ENCODE measurements at places on chromosomes 12 and 14. TPM values are rescaled to one million over a fixed set of nuclear protein-coding genes. Genes with fewer than 3 reads are reported as not detected.
A peak's percentile ranks its signal among the peaks of the same experiment; 100 is the strongest.

The RNASE1 gene
- total RNA-seq: 766 TPM

The HSPA2 gene
- 334 TPM for total RNA-seq

The C1QL4 gene
- total RNA-seq: not detected

The AGAP2 gene
- total RNA-seq: 11.2 TPM

The ACOT6 gene
- not detected for total RNA-seq

The POU6F1 gene
- 27.2 TPM for total RNA-seq

- H3K4me3 ChIP-seq: no peak overlapping the region
- H3K27me3 ChIP-seq: no peaks in the 10 kb centered on the region
- H3K36me3 ChIP-seq: no peaks in the 10 kb centered on the region
- H3K4me1 ChIP-seq: no peaks in the 10 kb centered on the region
- no peak overlapping the region for H3K27ac ChIP-seq
Observed at GRCh38 chr12:121560392-121561008, 20.3 kb downstream of the KDM2B start.

- H3K27me3 ChIP-seq: no peaks in the 10 kb centered on the region
- H3K4me1 ChIP-seq: no peaks in the 10 kb centered on the region
- H3K27ac ChIP-seq: no peak overlapping the region
- no peaks in the 10 kb centered on the region for H3K36me3 ChIP-seq
Observed at GRCh38 chr12:103012884-103013283, 55.4 kb downstream of the ASCL1 start.

GRCh38 chr12:14057895-14058294 is 76.5 kb upstream of the GRIN2B start:
- H3K4me3 ChIP-seq: no peak overlapping the region
- no peaks in the 10 kb centered on the region for H3K4me1 ChIP-seq
- no peak for DNase-seq
- no peaks in the 10 kb centered on the region for H3K36me3 ChIP-seq
- no peaks in the 10 kb centered on the region for H3K27me3 ChIP-seq

DNA sequence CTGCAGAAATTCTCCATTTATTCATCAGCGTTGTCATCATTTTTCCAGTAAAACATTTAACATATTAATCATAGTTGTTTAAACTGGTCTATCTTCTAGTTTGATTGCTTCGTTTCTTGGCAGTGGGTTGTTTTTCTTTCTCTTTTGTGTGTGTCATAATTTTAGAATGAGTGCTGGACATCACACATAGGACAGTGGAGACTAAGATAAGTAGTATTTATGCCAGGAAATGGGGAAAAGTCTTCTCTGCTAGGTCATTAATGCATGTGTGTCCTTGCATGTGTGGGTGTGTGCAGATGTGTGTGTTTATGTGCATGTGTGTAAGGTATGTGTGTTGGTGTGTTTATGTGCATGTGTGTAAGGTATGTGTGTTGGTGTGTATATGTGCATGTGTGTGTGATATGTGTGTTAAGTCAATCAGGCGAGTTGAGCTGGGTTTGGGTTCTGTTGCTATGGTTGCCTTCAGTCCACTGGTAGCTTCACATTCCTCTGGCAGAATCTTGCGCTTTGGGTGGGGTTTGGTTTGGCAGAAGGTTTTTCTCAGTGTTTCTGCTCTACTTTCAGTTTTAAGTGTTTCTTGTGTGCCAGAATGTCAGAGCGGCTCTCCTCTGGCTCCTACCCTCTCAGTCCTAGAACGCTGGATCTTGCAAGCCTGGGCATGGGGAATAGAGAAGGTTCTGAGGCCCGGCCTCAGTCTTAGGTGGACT is 7.8 kb upstream of the ADGRD1 start:
- H3K27ac ChIP-seq: peak overlapping the region; percentile 45
- H3K36me3 ChIP-seq: no peaks in the 10 kb centered on the region
- no peak overlapping the region for H3K4me3 ChIP-seq
- DNase-seq: no peak

DNA sequence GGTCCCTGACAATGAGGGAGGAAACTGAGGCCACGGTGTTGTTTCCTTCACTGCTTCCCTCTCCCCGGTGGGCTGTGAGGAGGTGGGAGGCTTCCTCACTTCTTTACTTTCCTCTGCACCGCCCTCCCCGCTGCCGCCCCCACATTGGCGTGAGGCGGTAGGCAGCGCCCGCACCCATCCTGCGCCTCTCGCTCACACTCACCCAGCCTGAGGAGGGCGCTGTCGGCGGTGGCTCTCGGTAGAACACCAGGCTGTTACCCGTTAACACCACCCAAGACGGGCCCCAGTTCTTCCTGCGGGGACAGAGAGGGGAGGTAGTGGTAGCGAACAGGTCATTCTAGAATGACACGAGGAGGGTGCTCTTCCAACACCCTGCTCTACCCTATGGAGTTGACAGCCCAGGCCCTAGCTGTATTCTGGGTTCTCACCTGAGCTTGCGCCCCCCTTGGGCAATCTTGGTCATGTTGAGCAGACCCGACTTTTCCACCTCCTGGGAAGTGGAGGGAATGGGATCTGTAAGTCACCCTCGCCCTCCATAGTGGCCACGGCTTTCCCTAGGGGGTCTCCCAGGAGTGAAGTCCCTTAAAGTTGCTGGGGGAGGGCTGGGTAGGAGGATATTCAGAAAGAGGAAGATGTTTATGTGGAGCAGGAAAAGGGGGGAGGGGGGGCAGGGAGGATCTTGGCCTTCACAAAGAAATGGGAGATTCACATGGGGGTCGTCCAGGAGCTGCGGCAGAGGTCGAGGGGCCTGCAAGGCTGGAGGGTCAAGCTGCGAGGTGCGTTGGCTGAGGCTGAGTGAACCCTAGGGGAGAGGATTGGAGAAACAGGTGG is 3.3 kb downstream of the ARHGAP9 start:
- no peak overlapping the region for H3K27ac ChIP-seq
- H3K27me3 ChIP-seq: no peaks in the 10 kb centered on the region
- H3K4me1 ChIP-seq: peaks cover 20% of the 10 kb centered on the region

DNA sequence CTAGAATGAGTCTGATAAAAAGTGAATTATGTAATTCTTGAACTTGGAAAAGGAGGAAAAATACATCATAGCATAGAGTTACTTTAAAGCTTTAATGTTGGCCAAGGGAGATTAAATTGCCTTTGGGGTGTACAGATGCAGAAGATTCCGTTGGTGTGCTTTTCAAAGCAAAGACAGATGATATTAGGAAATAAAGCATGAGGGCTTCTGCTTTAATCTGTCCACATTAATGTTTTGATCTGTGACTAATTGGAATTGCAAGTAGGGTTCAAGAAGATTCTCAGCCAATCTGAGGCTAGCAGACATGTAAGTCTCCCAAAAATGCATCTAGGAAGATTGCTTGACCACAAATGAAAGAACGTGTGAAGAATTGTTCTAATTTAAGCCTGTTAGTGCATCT is 35.2 kb downstream of the LGR5 start:
- no peak for DNase-seq
- H3K4me1 ChIP-seq: no peaks in the 10 kb centered on the region
- H3K27me3 ChIP-seq: no peaks in the 10 kb centered on the region
- H3K36me3 ChIP-seq: no peaks in the 10 kb centered on the region

DNA sequence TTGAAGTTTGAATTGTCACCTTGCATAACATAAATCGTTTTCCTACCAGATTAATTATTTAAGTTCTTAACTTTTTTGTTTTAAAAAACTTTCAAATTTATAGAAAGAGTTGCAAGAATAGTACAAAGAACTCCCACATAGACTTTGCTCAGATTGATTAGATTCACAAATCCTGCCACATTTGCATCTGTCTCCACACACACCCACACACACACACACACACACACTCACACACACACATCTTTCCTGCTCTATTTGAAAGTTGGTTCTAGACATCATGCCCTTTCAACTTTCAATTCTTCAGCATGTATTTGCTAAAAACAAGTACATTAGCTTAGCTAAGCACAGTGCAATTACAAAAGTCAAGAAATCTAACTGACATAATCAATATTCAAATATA is 184.0 kb downstream of the ITPR2 start:
- H3K27me3 ChIP-seq: no peaks in the 10 kb centered on the region
- peaks cover 42% of the 10 kb centered on the region for H3K4me1 ChIP-seq
- DNase-seq: no peak
- H3K27ac ChIP-seq: peak overlapping the region; percentile 45

DNA sequence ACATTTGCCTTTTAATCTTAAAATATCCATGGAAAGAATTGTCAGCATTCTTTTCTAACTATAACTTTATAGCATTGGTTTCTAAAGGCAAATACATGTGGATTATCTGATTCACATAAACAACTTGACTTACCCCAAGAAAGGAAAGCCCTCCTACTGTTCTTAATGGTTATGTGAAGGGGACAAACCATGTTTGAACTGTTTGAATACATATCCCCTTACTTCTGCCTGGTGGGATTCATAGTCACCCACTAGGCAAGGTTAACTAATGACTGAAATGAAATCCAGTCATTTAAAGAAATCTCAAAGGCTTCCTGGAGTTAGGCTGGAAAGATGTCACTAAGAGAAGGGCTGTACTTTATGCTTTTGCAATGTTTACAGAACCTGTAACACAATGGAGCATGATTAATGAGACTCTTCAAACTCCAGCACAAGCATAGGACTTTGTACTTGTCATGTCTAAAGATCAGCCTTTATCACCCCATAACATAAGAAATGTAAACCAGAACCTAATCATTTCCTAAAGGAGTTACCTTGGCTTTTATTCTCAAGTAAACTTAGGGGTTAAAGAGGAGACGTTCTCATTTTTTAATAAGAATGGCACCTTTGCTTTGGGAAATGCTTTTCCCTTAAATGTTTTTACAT is 10.2 kb upstream of the FLRT2 start:
- H3K36me3 ChIP-seq: no peaks in the 10 kb centered on the region
- H3K4me3 ChIP-seq: no peak overlapping the region
- no peak for DNase-seq
- no peaks in the 10 kb centered on the region for H3K27me3 ChIP-seq

DNA sequence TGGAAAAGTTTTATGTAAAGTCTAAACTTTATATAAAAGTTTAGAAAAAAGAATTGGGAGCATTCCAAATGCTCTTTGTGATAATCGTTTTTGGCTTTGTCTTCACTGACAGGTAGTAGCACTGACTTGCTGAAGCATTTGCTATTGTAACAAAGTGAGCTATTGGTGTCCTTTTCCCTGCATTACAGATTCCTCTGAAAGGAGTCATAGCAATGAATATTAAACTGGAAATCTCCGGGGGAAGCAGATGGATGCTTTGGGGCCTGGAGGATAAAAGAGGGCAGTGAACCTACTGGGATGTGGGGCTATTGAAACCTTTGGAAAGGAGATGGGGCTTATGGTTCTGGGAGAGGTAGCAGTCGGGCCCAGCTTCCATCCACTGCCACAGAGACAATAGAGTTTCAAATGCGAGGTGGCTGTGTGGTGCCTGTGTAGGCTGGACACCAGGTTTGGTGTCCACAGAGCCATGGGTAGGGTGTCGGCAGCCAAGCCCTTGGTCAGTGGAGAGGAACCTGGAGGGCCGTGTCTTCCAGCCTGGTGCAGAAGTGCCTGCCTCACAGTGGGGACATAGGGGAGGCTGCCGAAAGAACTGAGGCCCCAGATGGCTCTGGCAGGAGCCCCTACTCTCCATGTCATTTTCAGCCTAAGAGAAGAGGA is 10.1 kb downstream of the GSG1 start:
- peak; percentile 78 for DNase-seq
- H3K27me3 ChIP-seq: no peaks in the 10 kb centered on the region
- H3K4me3 ChIP-seq: no peak overlapping the region
- peaks cover 18% of the 10 kb centered on the region for H3K4me1 ChIP-seq
- H3K36me3 ChIP-seq: no peaks in the 10 kb centered on the region

GRCh38 chr12:68332728-68333630 is 817 bp upstream of the MDM1 start:
- DNase-seq: peak; percentile 26
- peak overlapping the region; percentile 89 for H3K4me3 ChIP-seq
- peaks cover 52% of the 10 kb centered on the region for H3K4me1 ChIP-seq

GRCh38 chr14:65239938-65240296 is 137.6 kb upstream of the MAX start:
- peaks cover 16% of the 10 kb centered on the region for H3K4me1 ChIP-seq
- H3K27ac ChIP-seq: no peak overlapping the region
- H3K36me3 ChIP-seq: no peaks in the 10 kb centered on the region
- H3K4me3 ChIP-seq: no peak overlapping the region
- no peaks in the 10 kb centered on the region for H3K27me3 ChIP-seq

GRCh38 chr14:68547305-68548193 is 245.3 kb downstream of the ZFP36L1 start:
- H3K36me3 ChIP-seq: no peaks in the 10 kb centered on the region
- peak overlapping the region; percentile 9 for H3K4me3 ChIP-seq
- DNase-seq: peak; percentile 96
- H3K4me1 ChIP-seq: peaks cover 99% of the 10 kb centered on the region
- H3K27ac ChIP-seq: peak overlapping the region; percentile 96

- no peaks in the 10 kb centered on the region for H3K4me1 ChIP-seq
- no peaks in the 10 kb centered on the region for H3K27me3 ChIP-seq
- H3K4me3 ChIP-seq: peak within 1 kb of the TSS; percentile 8
- no peak within 1 kb of the TSS for H3K27ac ChIP-seq
- no peaks in the 10 kb centered on the region for H3K36me3 ChIP-seq
- DNase-seq: no peak
Observed at GRCh38 chr12:8123124-8123912, at the start of gene CLEC4A. Gene CLEC4A, plus strand, starts transcription at chr12:8123617. Its CDS starts 262 bp downstream, at chr12:8123879.

- H3K4me3 ChIP-seq: peak overlapping the region; percentile 45
- H3K36me3 ChIP-seq: no peaks in the 10 kb centered on the region
- H3K27ac ChIP-seq: peak overlapping the region; percentile 67
- H3K4me1 ChIP-seq: no peaks in the 10 kb centered on the region
- DNase-seq: no peak
Observed at GRCh38 chr12:8661751-8662150, 875 bp downstream of the MFAP5 start.

DNA sequence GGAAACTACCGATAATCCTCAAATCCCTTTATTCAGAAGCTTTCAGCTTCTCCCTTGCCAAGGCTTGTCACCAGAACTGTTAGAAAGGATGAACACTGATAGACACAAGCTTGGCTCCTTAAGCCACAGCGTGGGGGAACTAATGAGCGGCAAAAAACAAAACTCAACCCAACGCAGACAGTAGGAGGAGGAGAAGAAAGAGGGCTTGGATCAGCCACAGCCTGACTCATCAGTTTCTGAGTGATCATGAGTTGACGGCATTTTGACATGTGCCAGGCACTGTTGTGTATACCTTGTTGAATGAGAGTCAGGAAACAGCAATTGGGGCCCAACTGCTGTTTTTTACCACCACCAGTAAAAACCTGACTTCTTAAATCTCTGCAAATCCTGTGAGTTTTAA is 23.7 kb downstream of the PLXNC1 start:
- H3K27ac ChIP-seq: no peak overlapping the region
- H3K36me3 ChIP-seq: no peaks in the 10 kb centered on the region
- no peaks in the 10 kb centered on the region for H3K4me1 ChIP-seq
- no peak overlapping the region for H3K4me3 ChIP-seq

DNA sequence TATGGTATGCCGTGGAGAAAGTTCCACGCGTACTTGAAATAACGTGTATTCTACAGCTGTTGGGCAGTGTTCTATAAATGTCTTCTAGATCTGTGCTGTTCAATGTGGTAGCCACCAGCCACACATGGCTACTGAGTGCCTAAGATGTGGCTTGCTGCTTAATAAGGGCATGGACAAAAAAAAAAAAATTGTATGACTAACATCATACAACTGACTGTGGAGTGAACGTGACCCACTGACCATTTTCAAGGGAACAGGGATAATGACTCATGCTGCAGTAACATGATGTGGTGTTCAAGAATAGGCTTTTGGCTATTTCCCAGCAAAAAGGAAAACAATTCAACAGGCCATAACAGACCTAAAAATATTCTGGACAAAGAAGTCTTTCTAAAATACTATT is 13.0 kb downstream of the ATG14 start:
- H3K27ac ChIP-seq: peak overlapping the region; percentile 43
- H3K27me3 ChIP-seq: no peaks in the 10 kb centered on the region
- H3K4me3 ChIP-seq: no peak overlapping the region

All from esophagus muscularis mucosa (tissue), 4 donors.